Activated CD4-positive, alpha-beta T cell treated with anti-CD3 and anti-CD28 coated beads for 48 hours (primary cell): ENCODE measurements at places on chromosomes 7 and 10.
A peak's percentile ranks its signal among the peaks of the same experiment; 100 is the strongest.

GRCh38 chr10:112141292-112141691 is 42.3 kb downstream of the GPAM start:
- no peak for DNase-seq

GRCh38 chr7:4960363-4960762 is 1.4 kb upstream of the MMD2 start:
- DNase-seq: no peak

DNA sequence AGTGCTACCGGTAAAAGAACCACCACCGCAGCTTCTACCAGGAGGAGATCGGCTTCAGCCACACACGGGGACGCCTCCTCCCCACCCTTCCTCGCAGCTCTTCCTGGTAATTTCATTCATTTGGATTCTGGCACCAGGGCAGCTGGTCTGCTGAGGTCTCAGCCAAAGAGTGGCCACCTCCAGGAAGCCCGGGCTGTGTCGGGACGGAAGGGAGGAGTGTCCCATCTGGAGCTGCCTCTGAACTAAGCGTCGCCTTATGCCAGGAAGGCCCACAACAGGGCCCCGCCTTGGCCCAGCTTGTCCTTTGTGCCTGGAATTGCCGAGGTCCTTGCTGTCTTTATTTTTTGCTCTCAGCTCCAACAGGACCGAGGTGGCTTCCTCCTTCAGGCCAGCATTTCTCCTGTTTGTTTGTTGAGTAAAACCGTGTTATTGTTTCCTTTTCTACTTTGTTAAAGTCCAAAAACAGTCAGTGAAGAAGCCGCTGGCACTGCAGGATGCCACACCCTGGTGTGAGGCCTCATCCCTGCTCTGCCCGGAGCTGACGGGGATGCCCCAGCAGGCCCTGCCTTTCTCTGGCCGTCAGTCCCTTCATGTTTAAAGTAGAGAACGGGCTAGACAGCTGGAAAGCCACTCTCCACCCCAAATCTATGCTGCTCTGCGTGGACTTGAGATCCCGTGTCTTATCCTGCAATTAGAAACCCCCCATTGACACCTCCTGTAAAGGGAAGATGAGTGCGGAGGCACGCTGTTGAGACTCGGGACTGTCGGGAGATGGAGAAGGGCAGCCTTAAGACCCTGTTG is 24.5 kb upstream of the TTYH3 start:
- no peak for DNase-seq

DNA sequence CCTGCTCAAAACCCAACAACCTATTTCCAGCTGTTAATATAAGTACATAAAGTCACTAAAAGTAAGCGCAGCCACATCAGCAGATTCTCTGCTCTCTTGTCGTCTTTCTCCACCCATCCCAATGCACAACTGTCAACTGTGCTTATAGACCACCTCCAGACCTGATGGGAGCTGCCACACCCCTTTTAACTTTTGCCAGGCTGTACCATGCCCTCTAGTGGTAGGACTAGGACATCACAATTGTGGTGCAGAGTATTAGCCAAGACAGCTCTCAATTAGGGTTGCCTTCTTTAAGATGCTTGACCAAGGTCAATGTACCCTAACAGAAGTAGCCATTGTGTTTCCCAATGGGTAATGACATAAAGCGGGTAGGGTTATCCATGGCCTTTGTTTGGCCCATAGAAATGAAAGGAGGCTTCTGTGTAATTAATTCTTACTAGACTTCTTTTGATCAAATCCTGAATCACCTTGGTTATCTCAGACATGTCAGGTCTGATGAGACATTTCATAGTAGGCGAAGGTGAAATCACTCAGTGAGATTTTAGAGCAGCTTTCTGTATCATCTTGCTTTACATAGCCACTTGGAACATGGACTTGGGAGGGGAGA is 68.1 kb downstream of the SCRN1 start:
- DNase-seq: peak; percentile 48

DNA sequence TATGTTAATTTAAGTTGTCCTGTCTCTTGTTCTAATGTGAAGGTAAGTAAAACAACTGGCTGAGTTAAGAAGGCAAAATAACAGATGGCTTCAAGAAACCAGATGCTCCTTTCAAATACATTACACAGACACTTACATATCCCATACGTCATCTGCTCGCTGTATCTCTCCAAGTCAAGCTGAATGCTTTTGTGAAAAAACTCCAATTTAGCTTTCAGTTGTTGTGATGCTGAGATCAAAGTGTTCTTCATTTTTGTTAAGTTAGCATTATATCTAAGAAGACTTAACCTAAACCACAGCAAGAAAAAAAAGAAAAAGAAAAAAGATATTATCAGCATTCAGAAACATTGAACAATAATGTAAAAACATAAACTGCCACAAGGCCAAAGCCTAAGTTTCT is 18.5 kb upstream of the ERLIN1 start:
- no peak for DNase-seq
